ENCODE measurements at places on chromosomes 3 and 15.

- peaks cover 16% of the 10 kb centered on the region for H3K4me1 ChIP-seq
- no peak overlapping the region for H3K4me3 ChIP-seq
- no peak overlapping the region for H3K27ac ChIP-seq
- H3K36me3 ChIP-seq, result no peaks in the 10 kb centered on the region
These were observed 239.7 kb downstream of the UACA start for GRCh38 chr15:70523616-70524015.

GRCh38 chr3:104951426-104951825 lies 415.3 kb upstream of the ALCAM start:
- H3K4me3 ChIP-seq, result no peak overlapping the region
- H3K27me3 ChIP-seq, result peaks cover 5% of the 10 kb centered on the region

- no peak overlapping the region for H3K4me3 ChIP-seq
- no peak for DNase-seq
- H3K4me1 ChIP-seq, result peaks cover 7% of the 10 kb centered on the region
- H3K27me3 ChIP-seq, result peaks cover 15% of the 10 kb centered on the region
These were observed 9.1 kb upstream of the HPS3 start for GRCh38 chr3:149120051-149120972.

DNA sequence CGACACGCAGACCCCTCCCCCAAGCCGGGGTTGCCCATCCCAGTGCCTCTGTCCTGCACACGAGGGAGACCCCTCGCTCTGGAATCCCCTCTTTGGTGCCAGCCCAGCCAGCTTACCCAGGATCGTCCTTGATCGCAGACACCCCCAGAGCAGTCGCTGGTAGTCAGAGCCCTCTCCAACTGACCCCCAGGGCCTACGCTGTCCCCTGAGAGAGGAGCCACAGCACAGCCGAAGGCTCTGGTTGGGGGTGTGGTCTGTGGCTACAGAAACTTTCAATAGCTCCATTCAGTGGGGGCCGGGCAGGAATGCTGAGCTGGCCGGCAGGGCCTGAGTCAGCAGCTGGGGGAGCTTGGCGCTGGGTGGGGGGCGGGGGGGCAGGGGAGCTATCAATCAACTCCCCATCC lies at the start of gene LCTL:
Gene LCTL (minus strand): TSS at position 258 of the 404 bp plus-strand sequence. CDS start 633 bp downstream, outside the sequence.
- peak within 1 kb of the TSS; percentile 68 for H3K27ac ChIP-seq
- no peaks in the 10 kb centered on the region for H3K36me3 ChIP-seq
- peaks cover 15% of the 10 kb centered on the region for H3K4me1 ChIP-seq
- H3K4me3 ChIP-seq, result peak within 1 kb of the TSS; percentile 31
- H3K27me3 ChIP-seq, result peaks cover 5% of the 10 kb centered on the region

DNA sequence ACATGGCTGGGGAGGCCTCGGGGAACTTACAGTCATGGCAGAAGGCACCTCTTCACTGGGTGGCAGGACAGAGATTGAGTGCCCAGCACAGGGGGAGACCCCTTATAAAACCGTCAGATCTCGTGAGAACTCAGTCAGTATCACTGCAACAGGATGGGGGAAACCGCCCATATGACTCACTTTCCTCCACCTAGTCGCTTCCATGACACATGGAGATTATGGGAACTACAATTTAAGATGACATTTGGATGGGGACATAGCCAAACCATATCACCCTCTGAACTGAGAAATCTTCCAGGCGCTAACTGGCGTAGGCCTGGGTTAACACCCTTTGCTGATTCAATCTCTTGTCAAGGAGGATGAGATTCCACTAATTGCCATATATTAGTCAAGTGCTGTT lies 392.3 kb downstream of the FEZF2 start:
- no peaks in the 10 kb centered on the region for H3K4me1 ChIP-seq
- no peaks in the 10 kb centered on the region for H3K27me3 ChIP-seq
- no peaks in the 10 kb centered on the region for H3K36me3 ChIP-seq
- H3K27ac ChIP-seq, result no peak overlapping the region

- no peaks in the 10 kb centered on the region for H3K4me1 ChIP-seq
- no peak overlapping the region for H3K4me3 ChIP-seq
- H3K27ac ChIP-seq, result no peak overlapping the region
- no peaks in the 10 kb centered on the region for H3K36me3 ChIP-seq
- peaks cover 15% of the 10 kb centered on the region for H3K27me3 ChIP-seq
These were observed 217.0 kb upstream of the TLE3 start for GRCh38 chr15:70314688-70315087.

GRCh38 chr3:50275996-50276761 lies 2.7 kb upstream of the LSMEM2 start:
- H3K27me3 ChIP-seq, result peaks cover 30% of the 10 kb centered on the region
- H3K27ac ChIP-seq, result peak overlapping the region; percentile 49
- peaks cover 21% of the 10 kb centered on the region for H3K4me1 ChIP-seq
- DNase-seq, result no peak
- H3K4me3 ChIP-seq, result peak overlapping the region; percentile 78

DNA sequence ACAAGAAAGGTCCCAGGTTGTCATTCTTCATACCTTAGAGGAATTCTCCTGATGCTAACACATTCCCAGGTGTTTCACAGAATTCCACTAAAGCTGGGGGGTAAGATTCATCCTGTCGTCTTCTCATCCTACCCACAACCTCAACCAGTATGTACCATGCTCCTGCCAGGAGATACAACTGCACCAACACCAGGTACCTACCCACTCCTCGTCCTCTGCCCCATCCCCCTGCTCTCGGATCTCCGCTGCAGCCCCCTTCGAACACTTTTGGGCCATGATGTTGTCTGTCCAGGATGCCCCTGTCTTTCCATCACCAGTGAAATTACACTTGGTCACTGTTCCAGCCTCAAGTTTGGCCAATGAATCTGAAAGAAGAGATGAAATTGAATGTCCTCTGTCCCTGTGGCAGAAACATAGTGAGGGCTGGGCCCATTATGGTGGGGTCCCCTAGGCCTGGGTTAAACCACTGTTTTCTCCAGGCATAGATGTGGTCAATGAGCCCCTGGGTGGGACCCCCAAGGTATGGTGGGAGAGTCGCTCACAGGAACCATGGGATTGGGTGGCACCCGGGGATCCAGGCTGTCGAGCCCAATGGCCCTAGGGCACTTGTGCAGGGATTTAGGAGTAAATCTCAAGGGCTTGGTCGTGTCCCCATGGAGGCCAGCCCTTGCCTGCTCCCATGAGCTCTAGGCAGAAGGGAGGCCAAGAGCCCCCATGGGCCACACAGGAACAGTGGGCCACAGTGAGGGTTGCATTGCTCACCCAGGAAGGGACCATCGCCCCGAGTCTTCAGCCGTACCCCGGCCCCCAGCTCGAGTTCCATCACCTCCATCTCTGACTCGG lies 9.4 kb upstream of the AP3S2 start:
- H3K4me1 ChIP-seq, result peaks cover 9% of the 10 kb centered on the region
- H3K27ac ChIP-seq, result no peak overlapping the region
- no peak overlapping the region for H3K4me3 ChIP-seq

DNA sequence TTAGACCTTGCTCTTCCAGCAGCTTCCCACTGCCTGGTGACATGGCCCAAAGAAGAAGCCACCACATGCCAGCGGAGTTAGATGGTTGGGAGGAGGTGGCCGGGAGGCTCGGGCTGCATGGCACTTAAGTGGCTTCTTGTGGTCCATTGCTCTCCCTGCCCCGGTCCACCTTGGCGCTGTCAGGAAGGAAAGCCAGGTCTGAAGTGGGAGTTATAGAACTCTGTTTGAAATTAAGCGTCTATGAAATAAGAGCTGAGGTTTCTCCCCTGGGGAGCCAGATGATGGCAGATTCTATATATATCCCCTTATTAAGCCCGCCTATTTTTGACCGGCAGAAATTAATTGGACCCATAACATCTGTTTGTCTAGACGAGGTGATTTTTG lies 61.2 kb downstream of the ITGA11 start:
- H3K27me3 ChIP-seq, result peaks cover 19% of the 10 kb centered on the region
- H3K27ac ChIP-seq, result no peak overlapping the region
- no peak overlapping the region for H3K4me3 ChIP-seq
- H3K36me3 ChIP-seq, result no peaks in the 10 kb centered on the region

DNA sequence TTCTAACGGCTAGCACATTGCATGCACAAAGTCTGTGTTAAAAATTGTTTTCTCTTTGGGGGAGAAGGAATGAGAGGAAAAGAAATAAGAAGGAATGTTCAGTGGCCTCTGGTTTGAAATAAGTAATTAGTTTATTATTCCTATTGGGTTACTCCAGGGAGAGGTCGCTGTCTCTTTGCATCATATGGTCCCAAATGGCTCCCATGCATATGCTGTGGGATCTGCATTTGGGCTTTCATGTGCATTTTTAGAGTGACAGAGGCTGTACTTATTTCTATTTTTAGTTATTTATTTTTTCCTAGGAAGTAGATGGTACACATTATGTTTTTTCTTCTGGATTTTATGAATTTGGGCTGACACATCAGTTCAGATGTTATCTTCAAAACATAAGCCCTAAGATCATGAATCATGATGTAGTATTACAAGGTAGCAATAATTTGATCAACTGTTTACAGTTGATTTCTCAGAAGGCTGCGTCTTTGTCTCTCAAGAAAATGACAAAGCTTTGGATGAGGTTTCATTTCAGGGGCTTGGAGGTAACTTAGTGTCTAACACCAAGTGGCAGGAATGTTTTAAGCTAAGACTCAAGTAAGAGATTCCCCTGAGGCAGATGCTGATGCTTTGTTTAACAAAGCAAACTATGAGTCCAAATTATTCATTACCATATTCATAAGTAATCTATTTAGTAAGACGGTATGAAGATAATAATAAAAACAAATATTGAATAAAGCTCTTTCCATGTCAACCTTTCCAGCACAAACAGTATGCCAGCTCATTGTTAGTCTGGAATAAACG lies 247.7 kb downstream of the NSUN3 start:
- H3K36me3 ChIP-seq, result no peaks in the 10 kb centered on the region
- no peaks in the 10 kb centered on the region for H3K4me1 ChIP-seq
- no peak overlapping the region for H3K27ac ChIP-seq
- H3K4me3 ChIP-seq, result no peak overlapping the region
- DNase-seq, result no peak

DNA sequence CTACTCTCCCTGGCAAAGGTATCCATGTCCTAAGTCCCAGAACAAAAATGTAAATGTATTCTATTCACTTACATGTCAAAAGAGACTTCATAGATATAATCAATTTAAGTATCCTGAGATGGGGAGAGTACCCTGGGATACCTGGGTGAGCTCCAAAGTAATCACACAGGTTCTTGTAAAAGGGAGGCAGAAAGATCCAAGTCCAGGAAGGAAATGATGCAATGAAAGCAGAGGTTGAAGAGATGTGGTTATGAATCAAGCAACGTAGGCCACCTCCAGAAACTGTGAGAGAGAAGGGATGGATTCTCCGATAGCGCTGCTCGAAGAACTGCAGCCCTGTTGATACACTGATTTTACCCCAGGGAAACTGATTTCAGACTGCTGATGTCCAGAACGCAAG lies 93.9 kb upstream of the VGLL3 start:
- peaks cover 3% of the 10 kb centered on the region for H3K4me1 ChIP-seq
- no peak for DNase-seq
- H3K27me3 ChIP-seq, result peaks cover 18% of the 10 kb centered on the region
- no peak overlapping the region for H3K4me3 ChIP-seq

- H3K27ac ChIP-seq, result no peak overlapping the region
- H3K36me3 ChIP-seq, result no peaks in the 10 kb centered on the region
- H3K4me3 ChIP-seq, result no peak overlapping the region
- DNase-seq, result no peak
- no peaks in the 10 kb centered on the region for H3K4me1 ChIP-seq
These were observed 49.9 kb upstream of the ABI3BP start for GRCh38 chr3:101042996-101043686.

DNA sequence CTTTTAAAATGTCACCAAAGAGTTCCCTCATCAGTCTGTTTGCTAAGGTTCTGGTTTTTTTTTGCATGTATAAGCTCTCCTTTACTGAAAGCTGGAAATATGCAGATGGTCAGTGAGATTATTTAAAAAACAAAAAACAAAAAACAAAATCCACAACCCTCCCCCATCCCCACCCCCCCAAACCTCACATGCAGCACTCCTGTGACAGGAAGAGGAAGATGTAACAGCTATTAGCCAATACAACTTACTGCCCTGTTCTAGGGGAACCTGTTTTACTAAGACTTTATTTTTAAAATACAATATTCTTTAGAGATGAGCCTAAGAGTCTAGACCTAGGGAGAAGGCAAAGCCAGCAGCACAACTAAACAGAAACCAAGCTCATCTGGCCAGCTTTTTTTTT lies 39.5 kb downstream of the ANP32A start:
- no peak for DNase-seq
- H3K36me3 ChIP-seq, result peaks cover 3% of the 10 kb centered on the region
- peaks cover 22% of the 10 kb centered on the region for H3K4me1 ChIP-seq

DNA sequence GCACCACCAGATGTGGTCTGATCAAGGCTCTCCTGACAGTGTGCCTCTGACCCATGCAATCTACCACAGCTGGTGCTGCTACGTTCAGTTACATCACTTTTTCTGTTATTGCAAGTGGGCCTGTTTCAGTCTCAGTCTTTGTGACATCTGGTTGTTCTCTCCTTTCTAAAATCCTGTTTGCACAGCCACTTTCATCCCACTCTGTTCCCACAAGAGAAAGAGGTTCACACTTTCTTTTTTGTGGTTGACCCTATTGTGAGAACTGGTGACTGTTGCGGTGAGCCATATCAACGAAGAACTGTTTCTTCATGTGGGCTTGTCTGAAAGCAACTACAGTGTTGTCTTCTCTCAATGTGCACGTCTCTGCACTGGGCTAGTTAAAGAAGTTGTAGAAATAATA lies 342.8 kb upstream of the ARPP21 start:
- no peak for DNase-seq
- no peak overlapping the region for H3K4me3 ChIP-seq
- H3K36me3 ChIP-seq, result no peaks in the 10 kb centered on the region
- H3K27me3 ChIP-seq, result no peaks in the 10 kb centered on the region

DNA sequence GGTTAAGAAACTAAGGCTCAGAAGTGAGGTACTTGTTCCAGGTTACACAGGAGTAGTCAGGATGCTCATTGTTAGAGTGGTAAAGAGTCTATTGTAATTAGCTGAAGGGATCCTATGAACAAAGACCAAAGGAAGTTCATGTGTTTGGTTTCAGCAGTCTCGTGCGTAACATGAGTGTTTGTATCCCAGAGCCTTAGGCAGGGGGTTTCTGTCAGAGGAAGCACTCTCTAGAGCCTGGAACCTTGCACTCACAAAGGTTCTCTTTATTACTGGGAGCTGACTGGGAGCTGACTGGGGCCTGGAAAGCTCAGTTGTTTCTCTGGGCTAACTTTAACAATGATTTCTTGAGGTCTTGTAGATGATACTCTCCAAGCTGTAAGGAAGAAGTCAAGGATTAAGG lies 3.9 kb downstream of the ZNF197 start:
- no peak overlapping the region for H3K27ac ChIP-seq
- H3K4me3 ChIP-seq, result no peak overlapping the region
- H3K27me3 ChIP-seq, result no peaks in the 10 kb centered on the region

GRCh38 chr3:130424837-130425236 lies 79.4 kb downstream of the COL6A5 start:
- peaks cover 14% of the 10 kb centered on the region for H3K27me3 ChIP-seq
- no peaks in the 10 kb centered on the region for H3K36me3 ChIP-seq
- no peak overlapping the region for H3K4me3 ChIP-seq
- no peak overlapping the region for H3K27ac ChIP-seq
- DNase-seq, result no peak
- no peaks in the 10 kb centered on the region for H3K4me1 ChIP-seq

GRCh38 chr3:69901802-69902201 lies 97.7 kb upstream of the SAMMSON start:
- no peak for DNase-seq
- no peaks in the 10 kb centered on the region for H3K4me1 ChIP-seq
- H3K27ac ChIP-seq, result no peak overlapping the region
- no peak overlapping the region for H3K4me3 ChIP-seq
- H3K27me3 ChIP-seq, result no peaks in the 10 kb centered on the region

GRCh38 chr3:187628169-187628568 lies 42.0 kb downstream of the SST start:
- DNase-seq, result no peak
- H3K4me3 ChIP-seq, result no peak overlapping the region
- H3K36me3 ChIP-seq, result no peaks in the 10 kb centered on the region
- no peak overlapping the region for H3K27ac ChIP-seq
